Fibroblast of skin of abdomen (primary cell): ENCODE measurements at places on chromosomes 4 and X.

GRCh38 chr4:176432811-176433540, 113.2 kb downstream of the SPCS3 start:
- no peak for DNase-seq

GRCh38 chr4:14671146-14671545, 331.1 kb upstream of the CPEB2 start:
- DNase-seq = no peak

DNA sequence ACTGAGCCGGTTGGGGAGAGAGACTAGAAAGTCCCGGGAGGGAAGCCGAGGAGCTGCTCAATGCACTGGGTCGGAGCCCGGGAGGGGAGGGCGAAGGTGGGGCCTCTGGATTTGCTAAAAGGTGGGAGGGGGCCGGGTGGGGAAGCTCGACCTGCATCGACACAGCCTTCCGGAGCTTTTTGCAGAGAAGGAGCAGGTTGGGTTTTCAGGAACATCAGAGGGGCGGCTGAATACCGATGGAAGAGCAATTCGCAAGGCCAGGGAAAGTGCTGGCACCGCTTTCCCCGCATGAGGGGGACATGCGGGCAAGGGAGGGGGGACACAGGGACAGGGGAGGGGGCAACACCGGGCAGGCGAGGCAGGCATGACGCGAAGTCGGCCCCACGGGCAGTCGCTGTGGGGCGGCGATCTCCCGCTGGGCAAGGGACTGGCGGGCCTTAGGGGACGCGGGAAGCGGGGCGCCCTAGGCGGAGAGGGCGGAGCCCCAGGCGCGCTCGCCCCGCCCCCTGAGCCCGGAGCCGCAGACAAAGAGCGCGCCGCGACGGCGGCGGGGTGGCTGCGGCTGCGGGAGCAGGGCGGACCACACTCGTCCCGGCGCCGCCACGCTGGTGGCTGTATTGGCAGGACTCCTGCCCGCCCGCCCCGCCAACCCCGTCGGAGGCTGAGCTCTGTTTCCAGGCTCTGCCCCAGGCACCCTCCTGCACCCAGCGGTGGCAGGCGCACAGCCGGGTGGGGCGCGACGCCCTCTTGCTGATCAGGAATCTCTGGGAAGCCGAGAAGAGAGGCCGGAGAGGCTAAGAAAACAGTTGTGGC, 11.6 kb downstream of the PDZD4 start:
- DNase-seq = peak; percentile 10

GRCh38 chrX:73850124-73851013, 287.4 kb downstream of the CHIC1 start:
- DNase-seq = no peak

DNA sequence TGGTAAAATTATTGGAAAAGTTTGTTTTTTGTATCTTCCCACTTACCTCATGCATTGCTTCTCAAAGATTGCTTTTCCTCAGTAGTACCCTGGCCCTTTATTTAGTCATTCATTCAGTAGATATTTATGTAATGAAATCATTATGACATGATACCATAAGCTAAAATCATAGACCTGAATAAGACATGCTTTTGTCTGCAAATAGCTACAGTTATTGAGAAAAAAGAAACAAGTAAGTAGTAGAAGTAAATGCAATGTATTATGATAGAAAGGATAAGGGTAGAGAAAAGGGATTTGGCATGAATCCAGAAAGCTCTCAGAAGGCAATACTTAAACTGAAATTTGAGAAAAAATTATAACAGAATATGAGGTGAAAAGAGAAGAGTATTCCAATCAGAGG, 352.5 kb downstream of the GPM6A start:
- DNase-seq = peak; percentile 4

GRCh38 chr4:158769175-158769921, 522 bp downstream of the FNIP2 start:
- peak; percentile 24 for DNase-seq

- no peak for DNase-seq
Measured at GRCh38 chrX:33415459-33415858, 204.1 kb upstream of the DMD start.

DNA sequence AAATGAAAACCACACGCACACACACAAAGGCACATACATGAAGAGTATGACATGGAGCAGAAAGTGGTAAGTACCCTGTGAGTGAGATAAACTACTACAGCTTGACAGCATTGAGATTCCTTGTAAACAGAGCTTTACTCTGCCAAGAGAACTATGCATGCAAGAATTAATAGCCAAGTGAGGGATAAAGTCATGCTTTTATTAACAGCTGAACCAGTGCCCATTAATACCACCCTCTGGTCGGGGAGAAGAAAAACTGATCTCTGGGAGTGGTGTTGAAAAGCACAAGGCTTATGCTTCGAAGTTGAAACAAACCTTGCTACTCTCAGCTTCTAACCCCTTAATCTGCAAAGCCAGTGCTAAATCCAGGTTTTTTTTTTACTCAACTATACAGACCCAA, 95.9 kb upstream of the C1QTNF7 start:
- DNase-seq = no peak

GRCh38 chr4:7191546-7192251, 639 bp upstream of the SORCS2 start:
- DNase-seq = no peak

DNA sequence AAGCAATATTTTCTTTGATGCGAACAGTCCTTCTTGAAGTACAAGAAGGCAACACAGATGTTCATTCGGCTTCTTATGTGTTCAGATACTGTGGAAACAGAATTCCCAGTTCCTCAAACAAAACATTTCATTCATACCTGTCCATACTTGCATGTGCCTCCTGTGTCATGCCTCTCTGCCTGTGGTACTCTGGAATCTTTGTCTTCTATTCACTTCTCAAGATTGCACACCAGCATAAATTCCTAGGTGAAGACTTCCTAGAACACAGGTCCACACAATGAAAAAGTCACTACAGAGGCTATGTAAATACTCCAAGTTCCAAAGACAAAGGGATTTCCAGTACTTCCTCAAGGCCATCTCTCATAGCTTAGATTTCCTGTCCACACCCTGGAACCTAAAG, 367.2 kb downstream of the AFF2 start:
- no peak for DNase-seq

DNA sequence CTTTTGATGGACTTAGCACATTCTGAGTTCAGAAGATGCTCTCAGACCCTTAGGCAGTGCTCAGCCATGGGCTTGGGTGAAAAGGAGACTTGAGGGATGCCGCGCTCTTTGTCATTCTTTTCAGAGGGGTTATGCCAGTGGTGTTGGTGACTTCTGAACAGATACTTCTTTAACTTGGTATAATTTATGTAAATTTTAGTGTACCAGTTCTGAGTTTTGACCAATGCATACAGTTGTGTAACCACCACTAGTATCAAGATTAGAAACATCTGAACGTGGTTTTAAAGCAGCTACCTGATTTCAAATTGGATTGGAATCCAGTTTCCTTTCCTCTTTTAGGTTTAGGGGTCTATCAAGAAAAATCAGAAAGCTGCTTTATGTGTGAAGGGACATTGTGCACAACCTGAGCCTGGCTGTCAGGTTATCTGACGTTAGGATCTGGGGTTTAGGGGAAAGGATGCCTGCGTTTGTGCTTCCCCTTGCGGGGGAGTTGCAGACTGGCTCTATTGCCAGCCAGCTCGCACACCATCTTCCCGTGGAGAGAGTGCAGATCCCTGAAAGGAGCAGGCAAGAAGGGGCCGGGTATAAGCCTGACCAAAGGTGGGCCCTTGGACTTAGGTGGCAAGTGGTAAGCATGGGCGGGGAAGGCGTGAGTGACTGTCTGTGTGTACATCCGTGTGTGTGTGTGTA, 19.0 kb downstream of the SMS start:
- no peak for DNase-seq

GRCh38 chrX:106612393-106612763, 600 bp downstream of the RADX start:
- peak; percentile 3 for DNase-seq

- peak; percentile 56 for DNase-seq
Measured at GRCh38 chr4:147842573-147842972, 110.7 kb downstream of the ARHGAP10 start.

GRCh38 chr4:108029016-108029720, 39.5 kb downstream of the HADH start:
- DNase-seq = no peak

GRCh38 chr4:105509714-105510113, 35.9 kb upstream of the PPA2 start:
- DNase-seq = no peak

GRCh38 chrX:97057349-97057909, 173.7 kb downstream of the RPA4 start:
- DNase-seq = no peak

GRCh38 chr4:119130365-119131065, 5.1 kb upstream of the MYOZ2 start:
- DNase-seq = no peak

GRCh38 chr4:168886351-168886750, 123.7 kb downstream of the CBR4 start:
- DNase-seq = peak; percentile 70

DNA sequence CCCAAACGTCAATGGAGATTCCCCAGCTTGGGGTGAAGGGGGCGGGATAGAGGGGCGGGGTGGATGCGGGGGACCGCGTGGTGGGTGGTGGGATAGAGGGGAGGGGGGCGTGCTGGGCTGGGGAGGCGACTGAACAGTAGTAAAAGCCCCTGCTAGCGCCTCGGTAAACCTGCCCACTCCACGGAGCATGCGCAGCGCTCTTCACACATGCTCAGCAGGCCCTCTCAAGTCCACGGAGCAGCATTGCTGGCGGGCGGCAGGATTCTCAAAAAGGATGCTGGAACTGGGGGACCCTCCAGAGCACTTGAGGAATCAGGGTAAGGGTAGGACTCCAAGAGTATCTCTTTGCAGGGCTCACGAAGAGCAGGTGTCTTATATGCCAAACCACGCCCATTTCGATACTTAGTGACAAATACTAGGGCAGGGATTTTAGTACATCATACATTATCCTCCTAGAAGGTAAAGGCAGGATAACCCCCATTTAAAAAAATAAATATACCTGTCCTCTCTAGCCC, 378 bp upstream of the RPS6KA6 start:
- DNase-seq = peak; percentile 66

GRCh38 chr4:77586951-77587383, 18.7 kb upstream of the CXCL13 start:
- DNase-seq = peak; percentile 85

DNA sequence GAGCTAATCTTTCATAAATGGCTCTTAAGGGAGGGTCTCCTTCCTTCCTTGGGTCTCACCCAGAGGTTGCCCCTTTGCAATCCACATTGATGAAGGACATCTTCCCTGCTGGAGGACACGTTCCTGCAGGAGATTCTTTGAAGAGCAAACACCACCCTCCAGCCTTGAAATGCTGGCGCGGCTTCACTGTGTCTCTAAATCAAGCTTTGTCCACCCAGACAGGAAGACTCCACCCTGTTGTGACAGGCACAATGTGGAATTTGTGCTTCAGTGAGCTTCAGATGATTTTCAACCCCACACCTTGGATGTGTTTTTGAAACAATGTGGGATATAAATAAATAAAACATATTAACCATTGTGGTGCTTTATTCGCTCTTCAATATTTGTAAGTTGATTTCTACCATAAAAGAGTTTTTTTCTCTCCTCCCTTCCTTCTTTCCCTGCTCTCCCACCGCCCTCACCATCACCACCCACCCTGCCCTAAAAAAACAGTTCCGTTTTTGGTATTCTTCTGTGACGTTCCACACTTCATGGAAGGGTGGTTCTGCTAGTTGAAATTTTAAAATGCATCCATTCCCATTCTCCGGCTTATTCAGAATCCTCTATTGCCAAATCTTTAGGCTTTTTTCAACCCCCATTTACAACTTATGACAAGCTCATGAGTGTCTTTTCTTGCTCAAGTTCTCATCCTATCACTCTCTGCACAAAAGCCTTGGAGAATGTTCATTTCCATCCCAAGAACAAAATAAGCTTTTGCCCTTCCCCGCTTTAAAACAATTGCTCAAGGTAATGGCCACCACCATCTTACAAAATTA, 264.3 kb downstream of the RAPGEF2 start:
- peak; percentile 29 for DNase-seq

DNA sequence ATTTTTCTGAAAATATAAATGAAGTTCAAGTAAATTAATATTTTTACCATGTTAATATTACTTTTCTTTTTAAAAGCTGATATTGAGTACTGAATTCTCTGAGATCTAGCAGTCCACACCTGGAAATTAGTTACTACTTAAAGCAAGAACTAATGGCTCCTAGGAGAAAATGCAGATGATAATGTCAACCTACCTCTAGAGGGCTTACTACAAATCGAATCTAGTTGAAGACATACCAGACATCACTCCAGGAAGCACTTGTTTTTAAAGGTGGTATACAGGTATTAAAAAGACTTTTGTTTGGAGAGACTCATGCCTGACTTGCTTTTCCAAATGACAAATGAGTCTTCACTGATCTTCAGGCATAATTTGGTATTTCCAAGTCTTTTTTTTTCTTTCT, 516.4 kb upstream of the BOD1L1 start:
- DNase-seq = no peak

- DNase-seq = no peak
Measured at GRCh38 chrX:39497702-39498265, 600.0 kb downstream of the BCOR start.
